ENCODE measurements at places on chromosomes 5 and 9.

DNA sequence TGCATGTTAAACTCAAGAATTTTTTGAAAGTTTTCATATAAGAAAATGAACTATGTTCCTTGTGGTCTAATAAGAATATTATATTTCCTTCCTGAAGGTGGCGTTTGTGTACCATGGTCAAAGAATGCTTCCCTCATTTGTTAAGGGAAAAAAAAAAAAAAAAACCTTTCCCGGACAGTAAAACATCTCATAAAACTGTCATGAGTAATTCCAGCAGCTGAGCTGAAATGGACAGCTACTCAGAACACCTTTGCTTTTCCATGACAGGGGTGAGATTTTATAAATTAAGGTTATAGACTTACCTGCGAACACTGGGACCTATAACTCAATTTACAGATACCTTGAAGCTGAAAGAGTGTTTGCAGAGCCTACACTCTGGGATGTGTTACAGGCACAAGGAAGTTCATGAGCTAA is 113.2 kb upstream of the RANBP3L start:
- no peak for DNase-seq

DNA sequence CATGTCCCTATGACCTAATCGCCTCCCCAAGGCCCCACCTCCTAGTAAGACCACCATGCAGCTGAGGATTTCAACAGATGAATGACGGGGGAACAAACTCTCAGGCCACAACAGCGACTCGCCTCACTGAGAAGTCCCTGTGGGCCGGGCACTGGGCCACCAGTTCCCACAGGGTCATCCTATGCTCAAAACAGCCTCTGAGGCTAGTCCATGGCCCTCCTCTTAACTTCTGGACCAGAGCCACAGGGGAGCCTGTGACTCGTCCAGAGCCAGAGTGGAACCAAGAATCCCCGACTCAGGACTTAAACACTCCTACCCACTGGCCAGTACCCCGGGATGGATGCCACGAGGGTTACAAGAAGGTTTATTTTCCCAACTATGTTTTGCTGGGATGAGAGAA is 12.3 kb downstream of the GFPT2 start:
- DNase-seq = no peak

GRCh38 chr9:77883133-77883532 is 148.5 kb downstream of the GNAQ start:
- no peak for DNase-seq

DNA sequence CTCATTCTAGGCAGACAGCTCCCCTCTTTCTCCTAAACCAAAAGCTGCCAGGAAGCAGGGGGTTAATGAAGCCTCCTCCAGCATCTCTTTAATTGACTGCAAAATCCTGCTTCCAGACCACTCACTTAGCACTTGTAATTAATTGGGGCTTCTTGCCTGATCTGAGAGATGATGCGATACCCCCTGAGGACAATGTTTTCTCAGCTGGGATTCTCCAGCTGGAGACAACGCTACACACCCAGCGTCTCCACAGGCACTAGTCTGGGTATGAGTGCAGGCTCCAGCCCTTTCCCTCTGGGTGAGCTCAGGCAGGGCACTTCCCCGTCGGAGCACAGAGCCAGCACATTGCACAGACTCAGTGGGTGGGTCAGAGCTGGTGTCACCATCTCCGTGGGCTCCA is 16.1 kb downstream of the CPLX2 start:
- no peak for DNase-seq

GRCh38 chr9:84808416-84808815 is 138.9 kb downstream of the NTRK2 start:
- no peak for DNase-seq

DNA sequence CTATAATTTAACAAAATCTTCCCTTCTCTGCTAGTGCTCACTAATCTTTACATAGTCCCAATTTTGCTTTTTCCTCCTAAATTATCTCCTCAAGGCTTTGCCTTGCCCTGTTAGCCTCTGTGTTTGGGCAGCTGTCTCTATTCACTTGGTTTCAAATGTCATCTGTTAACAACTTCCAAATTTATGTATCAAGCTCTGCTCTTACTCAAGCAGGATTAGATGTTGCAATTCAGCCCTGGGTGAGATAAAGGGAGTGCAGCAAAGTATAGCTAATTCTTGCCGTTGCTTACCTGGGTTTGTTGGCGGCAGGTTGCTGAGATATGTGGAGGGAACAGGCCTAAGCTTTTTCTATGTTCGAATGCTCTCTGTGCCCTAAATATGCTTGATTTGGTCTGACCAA is 483.8 kb downstream of the DMAC1 start:
- no peak for DNase-seq

GRCh38 chr9:128396970-128397613 is 23.6 kb upstream of the CERCAM start:
- DNase-seq = no peak

DNA sequence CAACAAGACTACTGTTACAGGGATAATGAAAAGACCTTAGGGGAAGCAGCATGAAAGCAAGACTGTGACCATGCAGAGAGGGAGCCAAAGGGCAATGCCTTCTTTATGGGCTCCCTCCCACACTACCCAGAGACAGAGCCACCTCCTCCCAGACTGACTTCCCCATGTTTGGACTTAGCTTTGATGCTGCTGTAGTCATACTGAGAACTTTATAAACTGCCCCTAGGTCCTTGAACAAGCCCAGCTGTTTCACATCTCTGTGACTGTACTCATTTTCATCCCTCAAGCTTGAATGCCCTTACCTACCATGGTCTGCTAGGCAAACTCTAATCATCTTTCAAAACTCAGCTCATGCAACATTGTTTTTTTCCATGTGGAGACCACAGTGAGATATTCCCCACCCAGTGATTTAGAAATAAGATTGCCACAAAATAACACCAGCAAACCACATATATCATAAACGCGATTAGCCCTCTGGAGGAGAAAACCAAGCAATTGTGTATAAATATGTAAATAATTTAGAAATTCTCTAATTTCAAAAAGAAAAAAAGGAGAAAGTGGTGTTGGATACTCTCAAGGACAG is 23.4 kb upstream of the FAM169A start:
- DNase-seq = no peak

DNA sequence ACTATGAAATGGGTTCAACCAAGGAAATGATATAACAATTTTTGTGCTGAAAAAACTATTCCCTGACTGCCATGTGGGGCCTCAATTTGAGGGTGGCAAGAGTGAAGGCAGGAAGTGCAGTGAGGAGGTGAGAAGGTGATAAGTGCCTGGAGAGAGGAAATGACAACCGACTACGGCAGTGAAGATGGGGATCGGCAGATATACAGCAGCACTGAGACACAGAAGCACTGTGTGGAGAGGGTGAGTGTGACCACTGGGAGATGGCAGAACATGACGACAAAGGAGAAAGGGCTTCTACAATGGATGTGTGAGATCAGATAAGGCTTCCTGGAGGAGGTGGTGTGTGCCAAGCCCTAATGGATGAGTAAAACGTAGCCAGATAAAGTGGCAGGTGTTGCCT is 271.8 kb downstream of the TRIM32 start:
- no peak for DNase-seq

GRCh38 chr9:86580688-86581087 is 226.5 kb upstream of the TUT7 start:
- DNase-seq = no peak

GRCh38 chr9:101736717-101737116 is 1.7 kb downstream of the GRIN3A start:
- DNase-seq = no peak

GRCh38 chr9:23621924-23622323 is 204.1 kb downstream of the ELAVL2 start:
- DNase-seq = no peak

- DNase-seq = no peak
These were observed at the start of gene RAB3C for GRCh38 chr5:58582803-58583491. RAB3C (plus strand) TSS chr5:58583075; CDS start chr5:58583209, 134 bp downstream.

DNA sequence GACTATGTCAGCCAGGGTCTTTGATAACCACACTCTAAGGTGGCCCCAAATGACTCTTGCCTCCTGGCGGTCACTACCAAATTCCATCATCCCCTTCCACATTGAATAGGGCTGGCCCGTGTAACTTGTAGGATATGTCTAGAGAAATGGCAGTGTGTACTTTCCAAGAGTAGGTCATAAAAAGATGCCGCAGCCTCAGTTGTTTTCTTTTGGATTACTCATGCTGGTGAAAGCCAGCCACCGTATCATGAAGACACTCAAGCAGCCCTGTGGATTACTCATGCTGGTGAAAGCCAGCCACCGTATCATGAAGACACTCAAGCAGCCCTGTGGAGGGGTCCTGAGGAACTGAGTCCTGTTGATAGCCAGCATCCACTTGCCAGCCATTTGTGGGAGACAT is 172.0 kb upstream of the TBC1D2 start:
- DNase-seq = no peak

DNA sequence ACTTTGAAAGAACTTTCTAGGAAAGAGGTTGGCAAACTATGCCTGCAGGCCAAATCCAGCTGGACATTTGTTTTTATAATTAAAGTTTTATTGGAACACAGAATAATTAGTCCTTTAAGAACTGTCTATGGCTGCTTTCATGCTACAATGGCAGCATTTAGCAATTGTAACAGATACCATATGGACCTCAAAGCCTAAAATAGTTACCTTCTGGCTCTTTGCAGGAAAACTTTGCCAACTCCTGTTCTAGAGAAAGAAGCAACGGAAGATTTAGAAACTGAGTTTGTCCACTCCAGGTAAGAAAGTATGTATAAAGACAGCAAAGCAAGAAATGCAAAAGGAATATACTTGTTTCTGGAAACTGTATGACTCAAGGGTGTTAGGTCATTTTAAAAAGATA is 281.7 kb upstream of the TRPM3 start:
- no peak for DNase-seq

- no peak for DNase-seq
These were observed 380.8 kb downstream of the EBF1 start for GRCh38 chr5:158718738-158719505.

DNA sequence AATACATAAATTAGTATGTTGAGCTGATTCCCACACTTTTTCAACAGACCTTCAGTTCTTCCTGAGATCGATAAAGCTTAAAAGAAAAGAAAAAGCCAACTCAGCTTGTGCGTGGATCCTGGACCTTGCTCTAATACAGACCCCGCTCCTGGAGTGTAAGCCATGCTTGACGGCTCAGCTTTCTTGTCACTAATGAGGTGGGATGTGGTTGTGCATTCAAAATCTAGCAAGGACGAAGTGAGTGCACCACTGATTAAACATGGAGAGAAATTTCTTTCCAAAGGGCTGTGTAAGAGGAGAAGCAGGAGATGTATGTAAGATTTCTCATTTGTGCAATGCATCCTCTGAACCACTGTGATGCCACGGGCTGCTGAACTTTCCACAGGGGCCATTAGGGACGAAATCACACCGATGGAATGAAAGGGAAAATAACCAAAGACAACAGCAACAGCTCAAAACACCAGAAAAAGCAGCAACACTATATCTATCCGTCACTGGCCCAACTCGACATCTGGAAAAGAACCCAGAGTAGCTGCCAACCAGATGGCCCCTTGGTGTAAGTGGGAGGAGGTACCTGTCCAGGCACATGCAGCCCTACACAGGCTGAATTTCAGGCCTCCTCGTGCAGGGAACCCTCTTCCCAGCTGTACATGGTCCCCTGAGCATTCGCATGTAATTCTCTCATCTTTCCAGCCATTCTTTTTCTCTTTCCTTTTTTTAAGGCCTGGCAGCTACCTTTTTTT is 178.9 kb downstream of the SREK1 start:
- DNase-seq = no peak

GRCh38 chr9:35103660-35104191 is 795 bp upstream of the STOML2 start:
- no peak for DNase-seq

DNA sequence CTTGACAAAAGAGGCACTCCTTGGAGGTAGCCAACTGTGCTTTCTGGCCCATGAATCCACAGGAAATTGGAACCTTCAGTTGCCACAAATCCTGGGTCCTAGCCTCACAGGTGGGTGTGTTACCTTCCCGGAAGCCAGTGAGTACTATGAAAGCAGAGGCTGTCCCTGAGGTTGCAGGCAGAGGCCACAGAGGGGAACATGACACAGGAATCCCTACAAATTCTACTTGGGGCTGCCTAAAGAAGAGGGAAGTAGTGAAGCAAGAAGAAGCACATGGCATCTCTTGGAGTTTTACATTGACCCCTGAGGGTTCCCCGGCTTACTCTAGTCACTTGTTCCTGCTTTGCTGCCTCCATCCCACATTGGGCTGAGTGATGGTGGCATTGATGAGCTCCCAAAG is 2.6 kb downstream of the SLC22A5 start:
- no peak for DNase-seq

- DNase-seq = no peak
These were observed 29.9 kb downstream of the FYB1 start for GRCh38 chr5:39189292-39189955.

DNA sequence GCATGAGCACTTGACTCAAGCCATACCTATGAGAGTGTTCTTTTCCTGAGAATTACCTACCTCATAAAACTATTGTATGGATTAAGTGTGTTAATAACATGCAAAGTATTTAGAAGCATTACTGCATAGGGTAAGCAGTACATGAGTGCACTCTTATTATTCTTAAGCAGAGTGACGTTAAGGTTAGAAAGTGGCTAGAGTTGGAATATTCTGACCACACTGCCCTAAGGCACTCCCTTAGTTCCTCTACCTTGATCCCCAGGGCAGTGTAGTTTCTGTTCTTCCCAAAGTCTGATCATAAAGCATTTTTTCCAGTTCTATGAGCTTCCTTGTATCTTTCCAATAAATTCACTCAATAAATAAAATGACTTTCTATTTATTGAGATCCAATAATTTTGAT is 189.2 kb downstream of the PCSK1 start:
- no peak for DNase-seq

DNA sequence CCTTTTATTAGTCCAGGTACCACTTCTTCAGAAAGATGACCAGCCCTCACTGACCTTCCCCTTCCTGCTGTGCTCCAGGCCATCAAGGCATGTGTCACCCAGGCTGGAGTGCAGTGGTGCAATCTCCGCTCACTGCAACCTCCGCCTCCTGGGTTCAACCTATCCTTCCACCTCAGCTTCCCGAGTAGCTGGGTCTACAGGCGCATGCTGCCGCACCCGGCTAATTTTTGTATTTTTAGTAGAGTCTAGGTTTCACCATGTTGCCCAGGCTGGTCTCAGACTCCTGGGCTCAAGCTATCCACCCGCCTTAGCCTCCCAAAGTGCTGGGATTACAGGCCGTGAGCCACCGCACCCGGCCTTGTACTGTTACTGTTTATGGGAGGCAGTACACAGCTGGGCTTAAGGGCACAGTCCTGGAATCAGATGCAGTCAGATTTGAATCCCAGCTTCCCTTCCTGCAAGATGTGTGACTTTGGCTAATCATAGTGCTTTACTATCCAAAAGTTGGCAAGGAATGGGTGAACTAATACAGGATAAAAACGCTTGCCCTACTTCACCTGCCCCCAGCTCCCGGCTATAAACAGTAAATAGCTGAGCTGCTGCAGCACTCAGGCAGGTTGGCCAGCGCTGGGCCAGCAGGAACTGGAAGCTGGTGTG is 483 bp upstream of the EIF4EBP3 start:
- DNase-seq = no peak

GRCh38 chr9:34887841-34888240 is 70.2 kb upstream of the PHF24 start:
- DNase-seq = no peak

DNA sequence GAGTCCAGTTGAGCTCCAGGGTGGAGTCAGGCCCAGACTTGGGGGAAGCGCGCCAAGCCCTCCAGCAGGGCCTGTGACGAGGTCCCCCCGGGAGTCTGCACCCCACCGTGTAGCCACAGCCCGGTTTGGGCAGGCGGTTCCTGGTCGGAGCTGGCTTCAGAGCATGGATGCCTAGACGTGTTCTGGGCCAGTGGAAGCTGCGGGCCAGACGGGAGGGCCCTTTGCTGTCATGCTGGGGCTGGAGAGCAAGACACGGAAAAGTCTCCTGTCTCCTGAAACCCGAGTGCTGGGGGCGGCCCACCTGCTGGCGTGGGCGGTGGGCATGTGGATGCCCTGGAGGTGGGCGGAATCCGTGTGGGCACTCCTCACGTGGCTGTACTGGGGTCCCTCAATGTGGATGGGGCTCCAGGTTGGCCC is 1.9 kb downstream of the GPSM1 start:
- DNase-seq = no peak
